H1 (cell line): ENCODE measurements at places on chromosomes 2 and 18. TPM values are rescaled to one million over a fixed set of nuclear protein-coding genes. Genes with fewer than 3 reads are reported as not detected.

The SLC4A5 gene
- total RNA-seq: 0.52 and 0.86 TPM in 2 replicates

The CCDC121 gene
- total RNA-seq: 1.5 and 2.0 TPM in 2 replicates

The PSD4 gene
- total RNA-seq: 1.2 and 1.3 TPM in 2 replicates

The COBLL1 gene
- total RNA-seq: 5.2 and 6.2 TPM in 2 replicates

The CROCC2 gene
- total RNA-seq: not detected in 2 replicates

The FNDC4 gene
- total RNA-seq: 13.4 and 14.7 TPM in 2 replicates

The SH2D6 gene
- 1.3 TPM in 1 of 2 replicates, not detected in the other for total RNA-seq

The DAW1 gene
- 0.84 and 1.4 TPM in 2 replicates for total RNA-seq

The NEU2 gene
- total RNA-seq: not detected in 2 replicates

The NT5C1B gene
- not detected in 2 replicates for total RNA-seq

The ALK gene
- 0.09 and 0.10 TPM in 2 replicates for total RNA-seq

The CFAP65 gene
- total RNA-seq: 0.13 and 0.19 TPM in 2 replicates

The PHOSPHO2 gene
- total RNA-seq: 8.5 and 9.5 TPM in 2 replicates

The NAT8 gene
- total RNA-seq: not detected in 2 replicates

The VSNL1 gene
- 108 and 113 TPM in 2 replicates for total RNA-seq

The SLC11A1 gene
- 0.21 and 0.43 TPM in 2 replicates for total RNA-seq

The VWC2L gene
- not detected in 2 replicates for total RNA-seq

The NEURL3 gene
- total RNA-seq: not detected in 2 replicates
